ENCODE measurements at places on chromosomes 11 and 22.

- no peak for DNase-seq
Observed at GRCh38 chr22:36083056-36083455, 54.4 kb upstream of the RBFOX2 start.

GRCh38 chr22:26979294-26979693 lies 321.9 kb downstream of the MIAT start:
- DNase-seq, result no peak

DNA sequence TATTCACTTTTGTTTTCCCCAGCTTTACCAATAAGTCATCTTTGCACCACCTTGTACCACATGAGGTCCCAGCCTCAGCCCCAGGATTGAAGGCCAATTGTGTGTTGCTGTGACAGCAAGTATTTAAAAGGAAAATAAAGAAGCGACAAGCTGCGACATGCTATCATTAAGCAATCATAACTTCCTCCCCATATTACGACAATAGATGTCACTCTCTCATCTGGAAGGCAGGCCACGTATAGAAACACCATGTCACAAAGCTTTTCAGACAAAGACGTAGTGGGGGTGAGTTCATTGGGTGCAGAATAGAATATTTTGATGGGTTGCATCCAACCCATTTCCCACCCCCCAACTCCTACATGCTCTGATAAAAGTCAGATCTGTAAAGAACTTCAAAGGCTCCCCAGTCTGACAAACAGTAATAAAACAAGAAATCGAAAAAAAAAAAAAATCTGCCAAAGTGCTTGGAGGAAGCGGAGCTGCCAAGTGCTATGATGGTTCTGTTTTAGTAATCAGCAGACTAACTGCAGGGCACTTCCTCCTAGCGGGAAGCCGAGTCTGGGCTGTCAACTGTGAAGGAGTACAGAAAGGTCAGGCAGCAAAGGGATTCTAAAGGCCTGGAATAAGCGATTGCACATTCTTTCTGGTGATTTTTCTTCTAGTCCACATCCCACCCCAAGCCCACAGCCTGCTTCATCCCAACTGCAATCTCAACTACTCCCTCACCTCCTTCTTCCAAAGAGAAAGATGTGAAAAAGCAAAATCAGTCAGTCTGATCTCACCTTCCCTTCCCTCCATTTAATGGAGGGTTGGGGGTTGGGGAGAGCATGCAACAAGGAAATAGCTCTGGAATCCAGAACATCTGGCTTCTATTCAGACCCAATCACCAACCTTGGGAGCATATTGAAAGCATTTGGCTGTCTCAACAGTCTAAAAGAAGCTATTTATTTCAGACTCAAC lies 131.4 kb upstream of the UBASH3B start:
- DNase-seq, result no peak

- no peak for DNase-seq
Observed at GRCh38 chr11:11082646-11083045, 224.8 kb upstream of the ZBED5 start.

DNA sequence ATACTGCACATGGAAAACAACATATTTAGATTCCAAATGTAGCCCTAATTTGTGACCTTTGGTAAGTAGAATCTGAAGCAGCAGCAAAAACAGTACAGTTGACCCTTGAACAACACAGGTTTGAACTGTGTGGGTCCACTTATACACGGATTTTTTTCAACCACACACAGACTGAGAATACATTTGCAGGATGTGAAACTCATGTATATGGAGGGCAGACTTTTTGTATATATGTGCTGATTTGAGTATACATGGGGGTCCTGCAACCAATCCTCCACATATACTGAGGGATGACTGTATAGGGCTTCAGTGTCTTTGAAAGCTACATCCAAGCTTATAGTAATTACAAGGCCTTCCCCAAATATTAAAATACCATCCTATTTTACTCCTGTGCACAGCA lies 120.5 kb downstream of the MPPED2 start:
- DNase-seq, result no peak

GRCh38 chr11:61007383-61007955 lies 36.0 kb downstream of the CD6 start:
- no peak for DNase-seq

DNA sequence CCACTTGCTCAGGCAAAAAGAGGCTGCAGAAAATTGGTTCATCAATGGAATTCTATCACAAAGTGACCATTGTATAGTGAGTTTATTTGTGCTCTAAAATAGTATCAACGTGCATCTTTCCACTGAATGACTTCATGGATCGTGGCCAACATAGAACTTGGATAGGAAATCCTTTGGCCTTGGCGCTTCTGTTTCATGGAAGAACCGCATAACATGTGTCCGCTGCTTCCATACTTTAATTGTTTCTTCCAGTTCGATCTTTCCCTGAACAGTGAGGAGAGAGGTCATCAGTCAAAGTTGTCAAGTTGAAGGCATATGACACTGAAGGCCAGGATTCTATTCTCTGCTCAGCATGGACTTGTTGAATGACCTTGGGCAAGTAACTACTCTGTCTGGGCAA lies 4.5 kb downstream of the NDUFA6 start:
- DNase-seq, result no peak

DNA sequence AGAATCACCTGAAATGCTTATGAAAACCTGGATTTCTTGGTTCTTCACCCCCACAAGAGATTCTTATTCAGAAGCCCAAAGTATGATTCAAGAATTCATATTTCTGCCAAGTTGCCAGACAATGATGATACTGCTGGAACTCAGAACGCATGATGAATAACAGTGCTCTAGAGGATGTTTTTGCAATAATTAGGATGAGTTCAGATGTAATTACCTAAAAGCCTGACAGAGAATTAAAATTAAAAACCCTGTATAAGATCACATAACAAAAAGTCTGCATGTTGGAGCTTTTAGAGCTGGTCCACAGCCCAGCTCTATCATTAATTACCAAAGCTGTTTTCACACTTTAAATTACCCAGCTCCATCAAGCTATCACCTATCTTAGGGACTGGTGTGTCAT lies 211.8 kb downstream of the LUZP2 start:
- DNase-seq, result no peak

GRCh38 chr22:49224243-49224642 lies 603.4 kb downstream of the BRD1 start:
- no peak for DNase-seq

GRCh38 chr22:25166266-25167040 lies 33.2 kb upstream of the CRYBB3 start:
- no peak for DNase-seq

- no peak for DNase-seq
Observed at GRCh38 chr11:15418921-15419320, 304.2 kb downstream of the INSC start.

DNA sequence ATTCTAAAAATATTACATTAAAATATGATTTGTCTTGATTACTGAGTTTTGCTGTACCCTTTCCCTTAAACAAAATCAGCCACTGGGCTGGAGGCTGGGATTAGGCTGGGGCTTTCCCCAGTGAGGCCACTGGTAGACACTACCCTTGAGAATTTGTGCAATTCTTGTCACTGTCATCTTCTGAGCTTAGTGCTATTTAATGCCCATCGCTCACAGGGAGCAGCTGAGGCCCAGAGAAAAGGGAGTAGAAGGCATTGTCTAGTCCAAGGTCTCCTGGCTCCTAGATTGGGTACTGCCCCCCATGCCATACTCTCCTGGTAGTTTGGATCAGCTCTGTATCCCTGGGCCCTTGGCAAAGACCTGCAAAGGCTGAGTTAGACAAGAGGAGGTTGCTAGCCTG lies 6.7 kb downstream of the CHRM1 start:
- no peak for DNase-seq

GRCh38 chr11:130674686-130675308 lies 226.4 kb downstream of the ADAMTS15 start:
- DNase-seq, result no peak

- peak; percentile 26 for DNase-seq
Observed at GRCh38 chr11:118790357-118791110, 430 bp downstream of the DDX6 start.

- no peak for DNase-seq
Observed at GRCh38 chr11:35998634-35999033, 54.8 kb downstream of the LDLRAD3 start.

- no peak for DNase-seq
Observed at GRCh38 chr11:20739107-20739506, 69.7 kb downstream of the NELL1 start.

DNA sequence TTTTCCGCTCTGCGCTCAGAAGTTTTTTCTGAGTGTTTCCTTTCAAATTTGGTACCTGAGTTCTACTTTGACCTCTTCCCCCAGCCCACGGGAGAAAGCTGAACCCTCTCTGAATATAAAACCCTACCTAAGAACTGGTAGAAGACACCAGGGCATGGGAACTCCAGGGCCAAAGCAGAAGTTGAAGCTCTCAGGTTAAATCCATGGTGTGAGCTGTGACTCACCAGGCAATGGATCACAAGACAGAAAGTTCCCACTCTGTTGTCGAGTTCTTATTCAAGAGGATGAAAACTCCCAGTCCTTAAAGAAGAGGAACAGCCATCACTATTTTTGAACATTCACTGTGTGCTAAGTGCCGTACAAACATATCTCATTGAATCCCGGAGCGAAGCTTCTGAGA lies 8.9 kb downstream of the TMEM218 start:
- peak; percentile 7 for DNase-seq

- no peak for DNase-seq
Observed at GRCh38 chr11:73177380-73177777, 35.3 kb upstream of the FCHSD2 start.

GRCh38 chr22:34068001-34068400 lies 147.7 kb upstream of the LARGE1 start:
- DNase-seq, result no peak

GRCh38 chr22:44246615-44247326 lies 66.0 kb downstream of the SHISAL1 start:
- no peak for DNase-seq

GRCh38 chr11:35168671-35169070 lies 29.7 kb downstream of the CD44 start:
- no peak for DNase-seq

DNA sequence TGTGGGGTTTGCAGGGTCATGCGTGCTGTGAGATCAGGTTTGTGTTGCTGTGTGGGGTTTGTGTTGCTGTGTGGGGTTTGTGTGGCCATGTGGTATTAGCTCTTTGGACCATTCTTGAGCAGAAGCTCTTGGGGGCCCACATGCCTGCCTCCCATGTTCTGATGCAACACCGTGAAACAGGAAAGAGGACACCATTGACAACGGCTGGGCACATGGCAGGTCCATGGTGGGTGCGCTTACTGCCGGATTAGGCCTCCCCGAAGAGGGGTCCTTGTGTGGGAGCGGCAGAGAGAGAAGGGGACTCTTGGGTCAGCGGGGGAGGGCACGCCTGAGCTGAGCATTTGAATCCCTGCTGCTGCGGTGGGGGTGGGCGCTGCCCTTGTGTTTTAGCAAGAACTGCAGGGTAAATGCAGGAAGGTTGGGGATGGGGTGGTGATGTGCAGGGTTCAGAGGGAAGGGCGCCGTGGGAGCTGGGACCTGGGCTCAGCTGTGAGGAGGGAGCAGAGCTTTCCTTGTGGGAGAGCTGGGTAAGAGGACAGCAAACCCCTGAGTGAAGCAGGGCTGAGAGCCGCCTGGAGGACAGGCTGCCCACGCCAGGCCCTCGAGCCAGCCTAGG lies 361.5 kb downstream of the TBC1D22A start:
- DNase-seq, result no peak

Measured in GM12878 (cell line).